ENCODE measurements at places on chromosomes 2 and 18.

DNA sequence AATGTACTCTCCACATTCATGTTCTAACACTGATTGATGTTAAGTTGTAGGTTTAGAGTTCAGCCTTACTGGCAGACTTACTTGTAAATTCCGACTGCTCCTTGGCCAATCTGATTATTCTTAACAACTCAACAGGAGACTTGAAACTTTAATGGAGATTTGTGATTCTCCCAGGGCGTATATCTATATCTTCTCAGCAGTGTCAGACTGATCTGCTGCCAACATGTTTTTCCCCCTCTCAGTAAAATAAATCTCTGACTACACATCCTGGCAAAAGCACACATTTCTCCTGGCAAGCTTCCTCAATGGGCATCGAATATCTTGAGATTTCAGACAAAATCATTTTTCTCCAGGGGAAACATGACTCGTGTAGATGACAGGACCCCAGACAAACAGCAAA, 1041.2 kb downstream of the DPP10 start:
- DNase-seq = no peak

DNA sequence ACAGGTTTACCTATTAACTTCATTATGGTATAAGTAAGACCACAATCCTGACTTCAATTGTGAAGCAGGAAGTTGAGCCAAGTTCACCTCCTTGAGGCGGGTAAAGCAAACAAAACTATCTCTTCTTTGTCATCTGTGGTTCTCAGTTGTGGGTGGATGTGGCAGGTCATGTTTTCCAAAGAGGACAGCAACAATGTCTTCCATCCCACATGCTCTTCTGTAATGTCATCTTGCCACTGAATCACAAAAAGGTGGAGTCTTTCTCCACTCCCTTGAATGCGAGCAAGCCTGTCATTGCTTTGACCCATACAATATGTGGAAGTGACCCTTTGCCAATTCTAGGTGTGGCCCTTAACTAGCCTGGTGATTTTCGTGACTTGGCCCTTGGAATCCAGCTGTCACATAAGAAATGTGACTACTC, 98.7 kb downstream of the GRB14 start:
- DNase-seq = no peak

DNA sequence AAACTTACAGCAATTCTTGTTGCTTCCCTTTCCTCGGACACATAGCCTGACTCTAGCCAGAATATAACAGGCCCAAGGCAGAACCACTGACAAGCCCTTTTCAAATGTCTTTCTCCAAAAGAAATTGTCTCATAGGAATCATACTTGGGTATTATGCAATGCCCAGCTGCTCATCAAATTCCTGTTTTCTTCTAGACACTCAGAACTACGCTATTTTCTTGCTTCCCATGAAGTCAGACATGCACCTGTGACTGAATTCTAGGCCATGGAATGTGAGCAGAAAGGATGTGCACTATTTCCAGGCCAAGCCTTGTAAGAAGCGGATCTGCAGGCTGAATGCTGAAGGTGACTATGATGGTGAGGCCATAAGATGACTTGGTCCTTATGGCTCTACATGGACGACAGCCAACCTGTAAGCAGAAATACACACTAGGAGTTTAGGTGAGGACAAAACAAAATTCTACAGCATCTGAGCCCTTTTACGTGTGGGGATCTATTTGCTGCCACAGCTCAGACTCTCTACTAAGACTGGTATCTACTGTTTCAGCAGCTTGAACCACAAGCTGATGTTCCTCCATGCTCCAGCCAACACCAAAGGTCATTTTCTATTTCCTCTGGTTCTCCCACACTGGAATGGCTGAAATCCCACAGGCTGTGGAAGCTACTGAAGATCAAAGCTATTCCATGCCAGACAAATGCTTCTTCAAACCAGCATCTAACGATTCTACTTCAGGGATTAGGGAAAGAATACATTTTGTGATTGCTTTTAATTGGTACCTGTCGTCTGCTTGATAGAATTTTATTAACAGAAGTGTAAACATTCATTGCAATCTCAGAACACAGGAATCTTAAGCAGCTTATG, 378.7 kb downstream of the RBM43 start:
- no peak for DNase-seq

DNA sequence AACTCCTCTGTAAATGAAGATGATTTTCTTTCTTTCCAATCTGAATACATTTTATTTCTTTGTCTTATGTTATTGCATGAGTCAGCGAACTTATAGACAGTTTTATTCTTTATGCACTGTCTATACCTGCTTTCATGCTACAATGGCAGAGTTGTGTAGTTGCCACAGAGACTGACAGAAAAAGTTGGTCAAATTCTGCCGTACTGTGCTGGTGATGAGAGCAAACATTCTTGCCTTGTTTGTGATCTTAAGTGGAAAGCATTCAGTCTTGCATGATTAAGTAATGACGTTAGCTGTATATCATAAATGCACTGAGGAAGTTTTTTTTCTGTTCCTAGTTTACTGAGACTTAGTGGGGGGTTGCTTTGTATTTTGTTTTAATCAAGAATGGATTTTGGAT, 32.9 kb downstream of the ZC3H15 start:
- DNase-seq = no peak

DNA sequence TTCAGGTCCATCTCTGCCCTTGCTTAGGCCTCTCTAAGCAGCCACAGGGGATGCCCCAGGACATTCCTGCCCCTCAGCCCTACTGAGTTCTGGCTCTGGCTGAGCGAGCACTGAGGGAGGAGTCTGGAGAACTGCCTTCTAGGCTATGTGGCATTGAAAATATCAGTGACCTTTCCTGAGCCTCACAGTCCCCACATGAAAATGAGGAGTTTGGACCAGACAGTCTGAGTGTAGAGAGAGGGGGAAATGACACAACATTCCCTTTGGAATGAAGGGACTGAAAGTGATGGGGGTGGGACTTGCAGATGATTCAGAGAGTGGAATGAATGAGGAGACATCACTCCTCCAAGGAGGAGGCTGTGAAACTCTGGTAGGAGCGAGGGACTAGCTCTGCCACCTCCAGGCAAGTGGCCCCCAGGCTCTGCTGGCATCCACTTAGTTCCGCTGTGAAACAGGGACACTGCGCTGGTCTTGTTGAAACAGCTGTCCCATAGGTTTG, 8.0 kb downstream of the TNS1 start:
- no peak for DNase-seq
